NCI-H1092 treated with DMSO at 0.1 percent for 48 hours (cell line): ENCODE measurements at places on chromosomes 12 and 14.
A peak's percentile ranks its signal among the peaks of the same experiment; 100 is the strongest.

DNA sequence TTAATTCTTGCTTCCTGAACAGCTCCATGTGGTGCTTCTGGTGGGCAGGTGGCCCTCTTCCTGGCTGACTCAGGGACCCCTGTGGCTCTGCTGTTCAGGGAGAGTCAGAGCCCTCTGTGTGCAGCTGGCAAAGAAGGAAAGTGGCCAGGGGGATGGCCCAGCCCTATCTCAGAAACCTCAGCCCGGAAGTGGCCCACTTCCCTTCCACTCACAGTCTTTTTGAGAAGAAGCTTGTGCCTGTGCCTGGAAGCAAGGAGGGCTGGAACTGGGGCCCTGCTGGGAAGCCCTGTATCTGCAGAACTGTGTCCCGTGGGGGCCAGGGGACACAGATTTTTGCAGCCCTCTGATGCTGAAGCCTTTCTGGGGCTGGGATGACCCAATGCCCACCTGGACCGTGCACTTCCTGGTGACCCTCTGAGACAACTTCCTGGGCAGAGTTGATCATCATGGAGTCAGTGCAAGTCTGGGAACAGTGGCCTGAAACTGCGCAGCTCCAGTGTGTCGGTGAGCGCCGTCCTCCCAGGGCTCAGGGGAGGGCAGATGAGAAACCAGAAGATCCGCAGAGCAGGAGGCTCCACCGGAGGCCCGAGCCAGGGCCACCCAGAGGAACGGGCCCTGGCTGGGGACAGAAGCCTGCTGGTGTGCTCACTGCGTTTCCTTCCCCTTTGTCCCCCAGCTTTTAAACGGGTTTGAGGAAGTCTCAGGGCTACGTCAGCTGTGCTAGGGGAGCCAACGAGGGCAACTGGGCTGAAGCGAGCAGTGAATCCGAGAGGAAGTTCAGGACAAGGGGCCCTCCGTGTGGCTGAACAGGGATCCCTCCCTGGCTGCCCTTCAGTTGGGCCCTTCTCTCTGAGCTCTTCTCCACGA lies 217.4 kb upstream of the RTL1 start:
- DNase-seq = peak; percentile 49

- no peak for DNase-seq
Observed at GRCh38 chr14:52063052-52063462, 5.8 kb downstream of the NID2 start.

GRCh38 chr14:31071151-31071550 lies 45.0 kb upstream of the STRN3 start:
- DNase-seq = no peak

DNA sequence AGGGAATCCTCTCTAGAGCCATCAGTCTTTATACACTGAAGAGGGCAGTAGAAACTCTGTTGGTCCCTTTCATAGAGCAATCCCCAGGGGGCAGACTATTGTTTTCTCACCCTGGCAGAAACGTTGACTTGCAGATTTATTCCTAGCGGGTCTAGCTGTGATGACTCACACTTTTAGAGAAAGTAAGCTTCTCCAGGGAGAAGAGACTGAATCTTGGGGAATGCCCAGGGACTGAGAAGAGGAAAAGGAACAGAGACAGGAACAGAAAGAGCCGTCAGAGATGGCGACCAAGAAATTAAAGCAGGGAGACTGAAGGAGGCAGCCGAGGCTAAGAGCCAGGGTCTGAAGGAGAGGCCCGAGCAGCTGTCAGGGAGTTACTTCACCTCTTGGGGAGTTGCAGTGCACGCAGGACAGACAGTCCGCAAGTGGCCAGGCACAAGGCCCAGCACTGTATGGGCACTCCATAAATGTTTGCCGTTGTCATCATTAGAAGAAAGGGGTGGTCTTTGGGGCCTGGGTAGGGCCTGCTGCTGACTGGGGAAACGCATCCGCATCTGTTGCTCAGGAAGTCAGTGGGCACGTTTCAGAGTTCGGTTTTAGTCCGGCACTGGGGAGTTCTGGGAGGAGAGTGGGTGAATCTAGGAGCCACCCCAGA lies 13.0 kb downstream of the PLEKHG6 start:
- no peak for DNase-seq

GRCh38 chr14:68932686-68933085 lies 46.4 kb downstream of the ACTN1 start:
- no peak for DNase-seq
